Cerebellum (tissue), 4 donors: ENCODE measurements at places on chromosomes 1 and 21.

GRCh38 chr1:115679141-115679611 is 37.4 kb downstream of the VANGL1 start:
- no peak for DNase-seq

DNA sequence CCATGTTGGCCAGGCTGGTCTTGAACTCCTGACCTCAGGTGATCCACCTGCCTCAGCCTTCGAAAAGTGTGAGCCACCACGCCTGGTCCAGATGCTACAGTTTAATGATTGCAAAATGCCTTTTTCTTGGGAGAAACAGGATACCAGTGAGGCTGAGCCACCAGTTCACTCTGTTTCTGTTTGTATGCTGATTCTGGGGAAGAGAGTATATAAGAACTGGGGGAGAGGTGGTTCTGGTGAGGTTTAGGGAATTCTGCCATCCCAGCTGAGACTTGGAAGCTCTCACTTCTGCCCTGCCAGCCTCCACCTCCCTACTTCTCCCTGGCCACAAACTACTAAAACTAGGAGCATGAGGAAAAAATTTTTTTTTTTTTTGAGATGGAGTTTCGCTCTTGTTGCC is 8.1 kb upstream of the PMF1 start:
- DNase-seq: no peak

DNA sequence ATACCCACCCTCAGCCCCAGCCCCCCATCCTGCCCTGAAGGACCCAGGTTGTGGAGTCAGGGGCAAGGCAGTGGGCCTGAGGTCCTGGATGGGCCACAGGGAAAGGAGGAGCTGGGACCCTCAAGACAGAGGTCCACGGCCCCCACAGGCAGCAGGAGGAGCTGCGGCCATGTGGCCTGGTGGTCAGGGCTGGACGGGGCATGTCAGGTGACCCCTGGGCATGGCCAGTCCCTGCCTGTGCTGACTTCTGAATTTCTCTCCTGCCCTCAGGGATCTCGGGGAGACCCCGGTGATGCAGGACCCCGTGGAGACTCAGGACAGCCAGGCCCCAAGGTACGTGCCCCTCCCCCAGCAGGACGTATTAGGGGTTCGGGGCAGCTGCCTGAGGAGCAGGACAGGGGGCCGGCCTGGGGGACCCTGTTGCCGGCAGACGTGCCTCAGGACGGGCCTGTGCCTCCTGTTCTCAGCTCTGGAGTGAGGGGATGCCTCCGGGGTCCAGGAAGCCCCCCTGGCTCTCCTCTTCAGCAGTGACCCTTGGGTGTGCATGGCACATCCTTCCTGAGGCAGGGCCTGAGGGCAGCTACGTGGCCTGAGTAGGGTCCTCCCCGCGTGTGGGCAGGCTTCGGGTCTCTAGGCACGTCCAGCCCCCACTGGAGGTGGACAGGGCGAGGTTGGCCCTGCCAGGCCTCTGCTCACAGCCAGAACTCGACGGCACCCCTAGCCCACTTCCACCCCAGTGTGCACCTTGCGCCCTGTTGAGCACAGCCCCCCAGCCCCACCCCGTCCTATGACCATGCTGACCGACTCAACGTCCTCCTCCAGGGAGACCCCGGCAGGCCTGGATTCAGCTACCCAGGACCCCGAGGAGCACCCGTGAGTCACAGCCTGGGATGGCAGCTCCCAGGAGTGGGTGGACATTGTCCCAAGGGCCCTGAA is 23.6 kb downstream of the COL6A2 start:
- no peak for DNase-seq

- no peak for DNase-seq
Measured at GRCh38 chr1:163471779-163472650, 150.3 kb downstream of the NUF2 start.

DNA sequence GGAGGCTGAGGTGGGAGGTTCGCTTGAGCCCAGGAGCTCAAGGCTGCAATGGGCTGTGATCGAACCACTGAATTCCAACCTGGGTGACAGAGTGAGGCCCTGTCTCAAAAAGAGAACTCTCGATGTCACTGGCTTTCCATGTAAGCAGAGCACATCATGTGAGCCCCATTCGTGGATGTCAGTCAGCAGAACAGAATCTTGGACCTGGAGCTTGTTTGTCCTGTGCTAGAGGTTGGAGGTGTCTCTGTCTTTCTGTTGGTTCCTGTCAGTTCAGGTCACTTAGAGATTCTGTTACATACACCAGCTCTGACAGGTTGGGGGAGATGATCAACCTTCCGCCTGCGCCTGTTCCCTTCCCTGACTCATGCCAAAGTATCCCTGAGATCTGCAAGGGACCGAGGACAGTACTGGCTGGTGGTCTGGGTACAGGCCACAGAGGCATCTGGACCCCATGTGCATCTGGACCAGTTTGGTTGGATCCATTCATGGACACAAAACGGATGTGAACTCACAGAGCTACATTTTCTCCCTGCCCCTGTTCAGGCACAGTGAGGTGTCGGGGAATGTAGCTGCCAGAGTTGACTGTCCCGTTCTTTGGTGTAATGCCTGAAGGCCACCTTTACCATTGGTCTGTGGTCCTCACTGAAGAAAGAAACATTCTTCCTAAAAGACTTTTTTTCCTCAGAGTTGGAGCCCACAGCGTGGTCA is 10.0 kb downstream of the ARF1 start:
- DNase-seq: no peak

- no peak for DNase-seq
Measured at GRCh38 chr21:23162198-23162946, 2164.2 kb downstream of the NCAM2 start.

- no peak for DNase-seq
Measured at GRCh38 chr21:43276811-43277210, 108.0 kb downstream of the CRYAA start.

DNA sequence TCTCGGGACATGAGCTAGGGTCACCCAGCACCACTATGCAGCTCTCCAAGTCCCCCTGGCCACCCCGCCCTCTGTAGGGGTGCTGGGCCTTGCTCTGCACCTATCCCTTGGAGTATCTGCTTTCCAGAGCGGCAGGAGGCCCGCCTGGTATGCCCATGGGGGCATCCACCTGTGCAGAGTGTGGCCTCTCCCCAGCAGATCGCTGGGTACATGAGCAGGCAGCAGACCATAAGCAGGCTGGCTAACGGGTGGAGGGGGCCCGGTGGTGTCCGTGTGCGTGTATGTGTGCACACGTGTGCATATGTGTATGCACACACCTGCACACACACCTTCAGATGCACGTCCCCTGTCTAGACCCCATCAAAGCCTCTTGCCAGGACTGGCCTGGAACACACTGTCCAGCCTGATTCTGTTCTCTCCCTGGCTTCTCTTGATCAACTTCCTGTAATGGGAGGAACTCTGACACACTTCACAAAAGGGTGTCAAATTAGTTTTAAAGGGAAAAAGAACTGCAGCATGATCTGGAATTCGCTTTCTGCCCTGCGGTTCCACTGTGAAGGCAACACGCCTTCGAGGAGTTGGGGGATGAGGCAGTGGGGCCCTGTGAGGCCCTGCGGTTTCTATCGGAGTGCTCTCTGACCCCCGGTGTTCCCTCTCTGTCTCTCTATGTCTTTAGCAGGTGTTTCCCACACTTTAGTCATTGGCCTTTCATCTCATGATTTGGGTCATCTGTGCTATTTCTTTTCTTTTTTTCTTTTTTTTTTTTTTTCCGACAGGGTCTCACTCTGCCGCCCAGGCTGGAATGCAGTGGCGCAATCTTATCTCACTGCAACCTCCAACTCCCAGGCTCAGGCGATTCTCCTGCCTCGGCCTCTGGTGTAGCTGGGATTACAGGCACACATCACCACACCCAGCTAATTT is 17.2 kb upstream of the NPHP4 start:
- no peak for DNase-seq

- no peak for DNase-seq
Measured at GRCh38 chr21:9837946-9838737, 683.2 kb upstream of the TPTE start.

- no peak for DNase-seq
Measured at GRCh38 chr1:110766336-110766647, 91.6 kb upstream of the KCNA3 start.

GRCh38 chr1:8712413-8713231 is 104.8 kb downstream of the RERE start:
- no peak for DNase-seq

- no peak for DNase-seq
Measured at GRCh38 chr1:30036666-30037065, 686.7 kb downstream of the MATN1 start.

DNA sequence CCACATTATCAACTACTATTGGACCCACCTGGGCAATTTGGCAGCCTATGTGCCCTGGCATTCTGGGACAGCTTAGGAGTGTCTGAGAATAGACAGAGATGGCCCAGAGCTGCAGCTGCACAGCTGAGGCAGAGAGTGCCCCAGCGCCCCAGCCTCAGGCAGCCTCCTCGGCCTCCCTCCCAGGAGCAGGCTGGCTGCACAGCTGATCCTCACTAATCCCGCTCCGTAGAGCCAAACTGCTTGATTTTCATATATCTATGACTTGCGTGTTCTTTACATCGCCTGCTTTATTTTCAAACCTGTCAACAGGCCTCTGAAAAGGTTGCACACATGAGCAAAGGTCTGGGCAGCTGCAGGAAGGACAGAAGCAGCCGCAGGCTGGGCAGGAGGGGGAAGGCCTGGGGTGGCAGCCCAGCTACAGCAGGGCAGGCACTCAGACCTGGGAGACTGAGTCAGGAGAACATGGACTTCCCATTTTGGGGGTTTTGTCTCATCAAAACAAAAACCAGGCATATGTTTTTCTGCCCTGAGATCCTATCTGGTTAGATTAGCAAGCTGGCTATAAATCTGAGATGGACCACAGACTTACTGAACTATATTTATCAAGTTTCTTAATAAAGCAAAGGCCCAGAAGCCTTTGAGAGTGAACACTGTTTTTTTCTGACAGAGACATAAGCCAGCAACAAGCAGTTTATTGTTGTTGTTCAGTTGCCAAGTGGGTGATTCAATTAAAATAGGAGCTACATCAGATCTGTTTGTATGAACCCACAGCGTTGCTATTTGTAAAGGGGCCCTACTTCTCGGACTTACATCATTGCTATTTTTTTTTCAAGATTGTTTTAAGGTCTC is 301.8 kb upstream of the DUSP10 start:
- no peak for DNase-seq

DNA sequence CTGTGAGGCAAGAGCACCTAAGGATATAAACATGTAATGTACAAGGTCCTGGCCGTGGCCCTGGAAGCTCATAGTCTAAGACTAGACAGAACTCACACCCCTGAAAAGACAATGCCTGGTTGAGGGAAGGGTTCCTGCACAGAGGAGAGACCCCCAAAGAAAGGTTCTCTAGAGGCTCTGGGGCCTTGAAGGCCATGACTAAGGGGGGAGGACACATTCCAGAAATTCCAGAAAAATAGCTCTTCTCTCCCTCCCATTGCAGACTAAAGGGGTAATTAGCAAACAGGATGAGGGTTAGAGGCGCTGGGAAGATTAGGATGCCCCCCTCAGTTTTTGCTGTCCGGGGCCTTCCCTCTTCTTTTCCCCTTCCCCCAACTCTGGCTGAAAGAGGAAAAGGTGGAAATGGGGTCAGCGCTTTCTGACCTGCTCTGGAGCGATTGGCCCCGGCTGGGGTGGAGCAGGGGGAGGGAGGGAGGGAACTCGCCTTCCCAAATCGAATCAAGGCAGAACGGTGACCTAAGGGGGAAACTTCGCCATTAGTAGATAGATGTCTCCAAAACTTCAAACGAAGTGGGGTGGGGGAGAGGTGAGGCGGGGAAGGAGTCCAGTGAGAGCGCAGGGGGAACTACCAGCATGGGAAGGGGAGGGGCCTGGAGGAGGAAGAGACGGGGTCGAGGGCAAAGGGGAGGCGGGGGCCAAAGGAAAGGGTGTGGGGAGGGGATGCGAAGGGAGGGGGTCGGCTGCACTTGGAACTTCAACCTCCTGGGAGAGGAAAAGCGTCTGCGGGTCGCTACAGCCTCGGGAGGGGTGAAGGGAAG is 11.8 kb downstream of the PAX7 start:
- DNase-seq: no peak

- no peak for DNase-seq
Measured at GRCh38 chr1:117985239-117985638, 55.7 kb downstream of the WDR3 start.

GRCh38 chr1:60809204-60809980 is 273.0 kb upstream of the NFIA start:
- DNase-seq: no peak
